ENCODE measurements at places on chromosomes 2 and 18.

DNA sequence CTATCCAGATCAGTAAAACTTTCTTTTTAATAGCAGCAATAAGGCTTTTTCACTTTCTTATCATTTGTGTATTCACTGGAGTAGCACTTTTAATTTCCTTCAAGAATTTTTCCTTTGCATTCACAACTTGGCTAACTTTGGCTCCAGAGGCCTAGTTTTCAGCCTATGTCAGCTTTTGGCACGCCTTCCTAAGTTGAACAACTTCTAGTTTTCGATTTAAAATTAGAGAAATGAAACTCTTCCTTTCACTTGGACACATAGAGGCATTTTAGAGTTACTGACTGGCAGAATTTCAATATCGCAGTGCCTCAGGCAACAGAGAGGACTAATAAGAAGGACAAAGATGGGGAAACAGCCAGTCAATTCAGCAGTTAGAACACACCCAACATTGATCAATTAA, 577.4 kb downstream of the DSC3 start:
- no peak for DNase-seq

DNA sequence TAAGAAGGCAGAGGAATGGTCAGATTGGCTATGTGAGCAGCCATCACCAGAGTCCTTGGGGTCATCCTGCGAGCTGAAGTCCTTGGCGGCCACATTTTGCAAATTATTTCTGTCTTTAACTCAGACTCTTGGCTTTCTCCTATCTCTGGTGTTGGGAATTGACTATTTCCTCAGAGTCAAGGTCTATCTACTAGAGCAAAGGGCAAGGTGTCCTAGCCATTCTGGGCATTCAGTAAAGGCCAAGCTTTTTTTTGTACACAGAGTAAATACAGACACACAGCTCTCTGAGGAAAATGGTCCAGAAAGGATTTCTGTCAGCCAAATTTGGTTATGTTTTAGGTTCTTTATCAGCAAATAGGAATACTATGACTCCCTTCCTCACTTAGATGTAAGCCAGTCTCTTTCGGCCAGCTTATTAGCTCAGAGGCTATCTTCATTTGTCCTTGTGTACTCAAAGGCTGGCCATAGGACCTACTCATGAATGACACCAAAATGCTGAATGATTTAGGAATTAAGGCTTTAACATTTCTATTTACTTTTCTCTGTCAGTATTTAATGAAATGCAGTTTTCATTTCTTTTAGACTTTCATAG, 146.5 kb downstream of the CNTNAP5 start:
- no peak for DNase-seq

DNA sequence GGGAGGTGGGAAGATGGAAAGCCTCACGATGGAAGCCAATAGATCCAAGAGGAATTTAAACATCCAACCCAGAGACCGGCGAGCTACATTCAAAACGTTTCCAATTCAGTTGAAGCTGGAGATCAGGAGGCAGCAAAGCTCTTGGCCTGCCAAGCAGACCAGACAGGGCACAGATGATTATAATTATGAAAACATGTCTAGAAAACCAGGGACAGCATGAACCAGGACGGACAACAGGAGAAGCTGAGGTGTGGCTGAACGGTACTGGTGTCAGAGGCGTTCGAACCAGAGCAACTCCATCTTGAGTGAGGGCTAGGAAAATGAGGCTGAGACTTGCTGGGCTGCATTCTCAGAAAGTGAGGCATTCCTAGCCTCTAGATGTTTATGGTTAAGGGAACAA, 102.2 kb upstream of the CCDC150 start:
- DNase-seq = no peak

- no peak for DNase-seq
These were observed 36.0 kb upstream of the OR6B3 start for GRCh38 chr2:240089306-240089705.
